COLO829 (cell line): ENCODE measurements at places on chromosomes 6 and 20.

DNA sequence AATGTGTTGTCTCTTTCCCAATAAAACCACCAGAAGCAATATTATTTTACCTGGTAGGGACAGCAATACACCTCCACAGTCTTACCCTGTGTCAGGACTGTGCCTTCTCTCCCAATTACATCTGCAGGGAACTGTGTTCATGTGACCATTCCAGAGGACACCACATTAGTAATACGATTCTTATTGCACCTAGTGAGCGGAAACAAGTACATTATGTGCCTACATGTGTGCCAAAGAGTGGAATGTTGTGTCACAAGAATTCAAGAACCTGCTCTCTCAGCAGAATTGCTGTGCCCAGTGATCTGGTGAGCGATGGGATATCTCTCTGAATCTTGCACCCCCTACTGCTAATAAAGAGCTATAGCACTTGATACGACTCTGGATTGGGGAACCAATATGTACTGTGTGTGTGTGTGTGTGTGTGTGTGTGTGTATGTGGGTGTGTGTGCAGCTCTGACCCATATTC is 57.4 kb upstream of the FOXC1 start:
- peak; percentile 85 for DNase-seq

- DNase-seq = peak; percentile 41
Measured at GRCh38 chr6:43708860-43709653, 21.5 kb upstream of the MRPS18A start.

DNA sequence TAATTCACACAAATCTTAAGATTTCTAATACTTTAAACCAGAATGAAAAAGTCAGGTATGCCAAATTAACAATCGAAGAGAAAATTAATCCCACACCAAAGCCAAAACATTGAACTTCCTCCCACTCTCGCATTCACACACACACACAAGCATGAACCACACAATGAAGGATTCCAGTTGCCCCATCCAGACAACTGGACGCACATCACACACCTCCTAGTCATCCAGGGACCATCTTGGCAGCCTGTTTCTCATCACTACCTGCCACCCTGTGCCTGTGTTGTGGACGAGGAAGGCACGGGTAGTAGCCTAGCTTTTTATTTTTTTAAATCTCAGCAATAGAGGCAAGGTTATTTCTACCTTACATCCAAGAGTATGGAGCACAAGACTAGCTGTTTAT is 15.2 kb downstream of the B4GALT5 start:
- DNase-seq = no peak

- no peak for DNase-seq
Measured at GRCh38 chr6:108748959-108749358, 99.3 kb upstream of the ARMC2 start.

GRCh38 chr20:10543480-10543879 is 108.4 kb downstream of the SLX4IP start:
- DNase-seq = no peak

- no peak for DNase-seq
Measured at GRCh38 chr6:121522771-121523386, 87.4 kb downstream of the GJA1 start.
